Dermis lymphatic vessel endothelial cell (primary cell): ENCODE measurements at places on chromosomes 4 and X. TPM values are rescaled to one million over a fixed set of nuclear protein-coding genes. Genes with fewer than 3 reads are reported as not detected.

The VSIG1 gene
- 0.09 and 0.33 TPM in 2 replicates for total RNA-seq

The F8A3 gene
- total RNA-seq, result 0.52 and 0.65 TPM in 2 replicates

The NR0B1 gene
- not detected in 2 replicates for total RNA-seq

The CSAG2 gene
- not detected in 2 replicates for total RNA-seq

The HEPH gene
- total RNA-seq, result 2.5 and 11.6 TPM in 2 replicates

The SPANXC gene
- total RNA-seq, result not detected in 2 replicates

The TMEM187 gene
- total RNA-seq, result 6.4 TPM in 2 replicates

The PLP1 gene
- 1.4 and 3.3 TPM in 2 replicates for total RNA-seq

The SHROOM3 gene
- 0.17 and 0.22 TPM in 2 replicates for total RNA-seq

The PPP1R2C gene
- total RNA-seq, result not detected in 2 replicates

The TREX2 gene
- total RNA-seq, result 1.0 and 4.7 TPM in 2 replicates

The MYOZ2 gene
- not detected in 2 replicates for total RNA-seq
